Osteocyte (in vitro differentiated cells): ENCODE measurements at places on chromosomes 11 and 22. TPM values are rescaled to one million over a fixed set of nuclear protein-coding genes. Genes with fewer than 3 reads are reported as not detected.

SNX32 gene
- 4.0 and 4.1 TPM in 2 replicates for total RNA-seq

RIMBP3C gene
- total RNA-seq = 0.68 TPM in 1 of 2 replicates, not detected in the other

FJX1 gene
- 20.2 and 21.6 TPM in 2 replicates for total RNA-seq

CHCHD10 gene
- total RNA-seq = 30.6 and 34.0 TPM in 2 replicates

GRCh38 chr11:84140386-84141169 lies 854.4 kb upstream of the CCDC90B start:
- H3K36me3 ChIP-seq = no peaks in the 10 kb centered on the region
- DNase-seq = no peak
- H3K4me3 ChIP-seq = no peak overlapping the region
- H3K4me1 ChIP-seq = no peaks in the 10 kb centered on the region
- H3K27ac ChIP-seq = no peak overlapping the region
- H3K27me3 ChIP-seq = peaks cover 4% of the 10 kb centered on the region

MRPL21 gene
- 43.8 and 50.3 TPM in 2 replicates for total RNA-seq

MYBPC3 gene
- not detected in 2 replicates for total RNA-seq

DNA sequence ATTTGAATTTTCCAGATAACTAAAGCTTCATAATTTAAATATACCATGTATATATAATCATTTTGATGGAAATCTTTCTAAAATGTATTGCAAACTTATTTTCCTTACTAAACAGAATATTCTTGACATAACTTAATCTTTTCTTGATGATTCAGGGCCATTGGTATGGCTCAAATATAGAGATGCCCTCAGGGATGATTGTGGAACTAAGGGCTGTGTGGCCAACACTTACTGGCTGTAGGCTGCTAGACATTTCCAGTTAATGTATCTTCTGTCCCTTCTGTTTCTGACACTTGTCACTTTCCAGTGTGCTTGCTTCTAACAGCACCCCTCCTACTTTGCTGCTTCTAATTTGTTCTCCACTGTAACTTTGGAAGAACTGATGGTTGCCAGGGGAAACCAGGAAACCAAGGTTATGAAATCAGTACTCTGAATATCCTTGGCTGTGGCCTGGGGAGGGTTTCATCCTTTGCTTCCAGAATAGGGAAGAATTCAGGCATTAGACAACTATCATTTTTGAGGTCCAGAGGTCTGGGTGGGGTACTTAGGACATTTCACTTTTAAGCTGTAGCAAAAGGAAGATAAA lies 697.2 kb downstream of the ETS1 start:
- no peak for DNase-seq
- H3K27me3 ChIP-seq = no peaks in the 10 kb centered on the region
- peaks cover 21% of the 10 kb centered on the region for H3K4me1 ChIP-seq
- peak overlapping the region; percentile 65 for H3K27ac ChIP-seq
- H3K36me3 ChIP-seq = no peaks in the 10 kb centered on the region
- H3K4me3 ChIP-seq = no peak overlapping the region

GRCh38 chr22:19717691-19718455 lies 3.6 kb downstream of the SEPTIN5 start:
- H3K4me1 ChIP-seq = peaks cover 37% of the 10 kb centered on the region
- DNase-seq = peak; percentile 95
- peak overlapping the region; percentile 65 for H3K4me3 ChIP-seq
- no peaks in the 10 kb centered on the region for H3K27me3 ChIP-seq

PKNOX2 gene
- total RNA-seq = 78.7 and 89.3 TPM in 2 replicates

DNA sequence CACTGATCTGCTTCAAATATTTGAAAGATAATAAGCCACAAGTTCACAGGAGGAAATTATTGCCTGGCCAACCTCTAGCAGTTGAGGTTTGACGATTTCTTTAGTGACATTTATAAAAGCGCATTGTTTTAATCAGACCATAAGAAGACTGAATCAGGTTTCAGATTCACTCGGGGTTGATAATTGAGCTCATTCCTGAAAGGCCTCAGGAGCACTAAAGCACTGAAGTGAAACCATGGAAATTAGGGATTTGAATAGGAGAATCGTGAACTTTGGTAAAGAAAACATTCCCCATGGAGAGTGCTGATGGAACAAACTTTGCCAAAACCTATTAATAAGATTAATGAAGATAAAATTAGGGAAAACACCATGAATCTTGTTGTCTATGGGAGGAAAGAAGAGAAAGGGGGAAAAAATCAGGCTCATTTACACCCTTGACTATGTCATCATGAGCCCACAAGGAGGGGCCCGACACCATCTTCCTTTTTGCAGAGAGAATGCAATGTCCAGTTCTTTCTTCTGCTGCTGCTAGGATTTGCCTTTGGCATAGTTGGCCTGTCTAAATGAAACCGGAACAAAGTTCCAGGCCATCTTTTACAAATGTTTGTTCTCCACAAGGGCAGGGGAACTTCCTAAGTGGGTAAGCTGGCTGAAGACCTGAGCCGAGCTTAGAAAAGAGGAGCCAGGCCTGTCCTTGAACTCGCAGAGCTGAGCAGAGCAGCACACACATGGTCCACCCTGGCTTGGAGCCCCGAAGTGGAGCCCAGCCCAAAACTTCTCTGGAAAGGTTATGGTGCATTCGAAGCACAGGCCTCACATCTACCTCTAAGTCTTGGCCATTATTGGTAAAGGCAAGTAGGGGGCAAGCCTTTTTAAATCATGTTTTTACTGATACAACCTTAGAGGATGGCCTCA lies 56.1 kb upstream of the EIF3M start:
- H3K4me1 ChIP-seq = no peaks in the 10 kb centered on the region
- H3K4me3 ChIP-seq = no peak overlapping the region
- H3K27me3 ChIP-seq = no peaks in the 10 kb centered on the region
- DNase-seq = no peak

RAB1B gene
- total RNA-seq = 149 and 150 TPM in 2 replicates

- H3K4me3 ChIP-seq = no peak overlapping the region
- peaks cover 65% of the 10 kb centered on the region for H3K36me3 ChIP-seq
- no peaks in the 10 kb centered on the region for H3K4me1 ChIP-seq
Observed at GRCh38 chr22:46185283-46185682, 35.0 kb downstream of the PPARA start.

- DNase-seq = no peak
- H3K27me3 ChIP-seq = no peaks in the 10 kb centered on the region
- no peak overlapping the region for H3K4me3 ChIP-seq
- no peaks in the 10 kb centered on the region for H3K36me3 ChIP-seq
Observed at GRCh38 chr22:46582281-46582933, 37.8 kb upstream of the GRAMD4 start.

DNA sequence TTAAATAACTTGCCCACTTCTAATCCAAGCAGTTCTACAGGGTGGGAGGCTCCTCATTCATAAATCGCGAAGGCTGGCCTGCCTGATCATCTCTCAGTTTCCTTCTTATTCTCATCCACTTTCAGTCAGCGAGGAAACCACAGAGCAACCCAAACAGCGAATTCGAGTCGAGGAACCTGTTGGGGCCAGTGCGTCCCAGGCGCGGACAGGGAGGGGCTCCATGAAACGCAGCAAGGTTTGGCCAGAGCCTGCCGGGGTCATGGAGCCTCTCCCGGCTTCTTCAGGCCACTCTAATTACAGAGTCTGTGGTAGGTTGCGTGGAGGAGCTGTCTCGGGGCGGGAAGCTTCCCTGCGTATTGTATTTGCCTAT lies 741 bp upstream of the NAV2 start:
- peaks cover 34% of the 10 kb centered on the region for H3K4me1 ChIP-seq
- no peak for DNase-seq
- no peaks in the 10 kb centered on the region for H3K36me3 ChIP-seq

GRCh38 chr11:131899950-131900580 lies 529.6 kb downstream of the NTM start:
- no peaks in the 10 kb centered on the region for H3K27me3 ChIP-seq
- no peak overlapping the region for H3K4me3 ChIP-seq
- DNase-seq = no peak
- H3K27ac ChIP-seq = no peak overlapping the region
- peaks cover 43% of the 10 kb centered on the region for H3K4me1 ChIP-seq
- H3K36me3 ChIP-seq = no peaks in the 10 kb centered on the region

GRCh38 chr11:2309251-2310072 lies 7.6 kb downstream of the TSPAN32 start:
- no peak for DNase-seq
- H3K4me1 ChIP-seq = peaks cover 36% of the 10 kb centered on the region
- no peak overlapping the region for H3K4me3 ChIP-seq

DNA sequence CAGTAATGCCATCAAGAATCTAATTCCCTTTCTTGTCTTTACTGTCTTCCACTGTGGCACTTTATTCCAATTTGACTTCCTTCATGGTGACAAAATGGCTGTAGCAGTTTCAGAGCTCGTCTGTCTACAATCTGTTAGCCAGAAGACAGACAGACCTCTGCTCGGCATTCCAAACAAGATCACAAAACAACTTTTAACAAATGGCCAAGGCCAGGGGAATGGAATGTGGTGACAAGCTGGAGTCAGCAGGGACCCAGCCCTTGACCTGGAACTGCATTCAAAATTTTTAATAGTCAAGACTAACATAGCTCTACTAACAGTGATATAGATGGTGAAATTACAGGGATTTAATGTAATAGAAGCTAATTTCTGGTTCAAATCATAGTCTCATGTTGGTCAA lies 637.2 kb downstream of the ETS1 start:
- H3K27ac ChIP-seq = no peak overlapping the region
- H3K4me1 ChIP-seq = no peaks in the 10 kb centered on the region
- no peak for DNase-seq
- H3K27me3 ChIP-seq = peaks cover 2% of the 10 kb centered on the region
- no peak overlapping the region for H3K4me3 ChIP-seq

MMP11 gene
- total RNA-seq = 72.5 and 76.5 TPM in 2 replicates

DNA sequence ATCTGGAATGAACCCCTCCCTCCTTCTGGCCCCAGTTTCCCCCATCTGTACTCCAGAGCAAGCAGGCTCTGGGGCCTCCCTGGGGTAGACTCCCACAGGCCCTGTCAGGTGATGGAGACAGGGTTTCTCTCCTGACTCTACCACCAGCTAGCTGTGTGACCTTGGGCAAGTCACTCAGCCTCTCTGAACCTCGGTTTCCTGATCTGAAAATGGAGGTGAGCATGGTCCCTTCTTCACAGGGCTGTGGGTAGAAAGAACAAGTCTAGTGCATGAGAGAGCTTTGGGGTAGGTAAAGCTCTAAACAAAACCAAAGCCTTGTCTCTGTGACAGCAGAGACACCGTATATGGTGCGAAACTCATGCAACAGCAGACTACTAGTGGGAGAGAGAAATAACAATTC lies 5.6 kb downstream of the CD5 start:
- H3K36me3 ChIP-seq = no peaks in the 10 kb centered on the region
- DNase-seq = no peak
- H3K27ac ChIP-seq = no peak overlapping the region
- no peak overlapping the region for H3K4me3 ChIP-seq
- H3K4me1 ChIP-seq = no peaks in the 10 kb centered on the region

OR56A4 gene
- total RNA-seq = 0.08 and 0.10 TPM in 2 replicates

DNA sequence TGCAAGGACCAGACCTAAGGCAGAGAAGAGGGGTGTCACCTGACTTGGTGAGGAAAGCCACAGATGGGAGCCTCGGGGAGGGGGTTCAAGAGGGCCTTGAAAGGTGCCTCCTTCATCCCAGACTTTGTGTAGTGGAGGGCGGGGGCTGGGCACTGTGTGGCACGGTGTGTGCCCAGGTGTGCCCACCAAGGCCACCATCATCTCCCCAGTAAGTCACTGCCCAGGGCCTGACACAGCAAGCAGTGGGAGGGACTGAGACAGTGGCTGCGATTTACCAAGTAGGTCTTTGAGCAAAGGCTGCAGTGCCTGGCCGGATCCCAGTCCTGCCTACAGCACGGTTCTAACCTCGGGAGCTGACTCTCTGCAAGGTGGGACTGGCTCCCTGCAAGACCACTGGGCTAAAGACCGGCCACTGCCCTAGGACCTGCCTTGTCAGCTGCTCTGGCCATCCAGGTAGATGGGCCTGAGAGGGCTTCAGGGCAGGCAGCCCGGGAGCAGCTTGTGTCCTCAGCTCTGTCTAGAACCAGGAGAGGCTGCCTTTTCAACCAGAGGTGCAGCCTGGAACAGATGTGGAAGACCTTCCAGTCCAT lies 1.4 kb downstream of the OSM start:
- H3K27ac ChIP-seq = no peak overlapping the region
- DNase-seq = no peak
- peaks cover 6% of the 10 kb centered on the region for H3K4me1 ChIP-seq
- no peaks in the 10 kb centered on the region for H3K36me3 ChIP-seq
- H3K4me3 ChIP-seq = no peak overlapping the region

- H3K4me1 ChIP-seq = peaks cover 5% of the 10 kb centered on the region
- no peaks in the 10 kb centered on the region for H3K27me3 ChIP-seq
- no peak overlapping the region for H3K27ac ChIP-seq
- no peak overlapping the region for H3K4me3 ChIP-seq
- no peak for DNase-seq
Observed at GRCh38 chr11:86199354-86199753, 45.2 kb upstream of the EED start.

DCPS gene
- total RNA-seq = 11.2 and 15.2 TPM in 2 replicates

- no peaks in the 10 kb centered on the region for H3K27me3 ChIP-seq
- H3K36me3 ChIP-seq = no peaks in the 10 kb centered on the region
- no peak for DNase-seq
- H3K4me1 ChIP-seq = no peaks in the 10 kb centered on the region
- H3K27ac ChIP-seq = no peak overlapping the region
Observed at GRCh38 chr11:5910540-5910939, 17.5 kb downstream of the OR52E5 start.

POU2AF1 gene
- not detected in 2 replicates for total RNA-seq

- no peak overlapping the region for H3K4me3 ChIP-seq
- peaks cover 56% of the 10 kb centered on the region for H3K27me3 ChIP-seq
- DNase-seq = no peak
Observed at GRCh38 chr11:75642402-75643113, 26.3 kb downstream of the MAP6 start.

RAPSN gene
- 0.24 and 0.42 TPM in 2 replicates for total RNA-seq

DNA sequence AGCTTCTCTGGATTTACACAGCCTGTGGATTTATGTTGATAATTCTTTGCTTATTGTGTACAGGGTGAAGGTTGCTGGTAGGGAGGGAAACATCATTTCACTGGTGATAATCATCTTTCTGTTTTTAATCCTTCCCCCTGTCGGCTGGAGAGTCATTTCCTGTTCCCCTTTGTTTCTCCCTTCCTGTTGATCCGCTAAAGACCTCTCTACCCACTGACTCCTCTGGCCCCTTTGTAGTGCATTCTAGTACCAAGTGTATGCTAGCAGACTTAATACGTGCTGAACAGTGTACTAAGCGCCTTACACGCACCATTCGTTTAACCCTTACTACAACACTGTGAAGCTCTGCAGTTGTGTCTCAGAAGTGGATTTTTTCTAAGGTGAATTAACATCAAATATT lies 19.0 kb upstream of the OR9Q1 start:
- no peak overlapping the region for H3K27ac ChIP-seq
- no peak overlapping the region for H3K4me3 ChIP-seq
- DNase-seq = no peak
- no peaks in the 10 kb centered on the region for H3K27me3 ChIP-seq
- no peaks in the 10 kb centered on the region for H3K4me1 ChIP-seq

- H3K4me3 ChIP-seq = no peak overlapping the region
- no peak overlapping the region for H3K27ac ChIP-seq
- no peaks in the 10 kb centered on the region for H3K27me3 ChIP-seq
Observed at GRCh38 chr11:86390487-86390886, 15.8 kb downstream of the CCDC81 start.

GRCh38 chr11:87254562-87254961 lies 216.8 kb downstream of the TMEM135 start:
- no peak for DNase-seq
- no peaks in the 10 kb centered on the region for H3K27me3 ChIP-seq
- peaks cover 8% of the 10 kb centered on the region for H3K4me1 ChIP-seq
- no peak overlapping the region for H3K27ac ChIP-seq
- no peak overlapping the region for H3K4me3 ChIP-seq
